ENCODE measurements at places on chromosomes 4 and X.

DNA sequence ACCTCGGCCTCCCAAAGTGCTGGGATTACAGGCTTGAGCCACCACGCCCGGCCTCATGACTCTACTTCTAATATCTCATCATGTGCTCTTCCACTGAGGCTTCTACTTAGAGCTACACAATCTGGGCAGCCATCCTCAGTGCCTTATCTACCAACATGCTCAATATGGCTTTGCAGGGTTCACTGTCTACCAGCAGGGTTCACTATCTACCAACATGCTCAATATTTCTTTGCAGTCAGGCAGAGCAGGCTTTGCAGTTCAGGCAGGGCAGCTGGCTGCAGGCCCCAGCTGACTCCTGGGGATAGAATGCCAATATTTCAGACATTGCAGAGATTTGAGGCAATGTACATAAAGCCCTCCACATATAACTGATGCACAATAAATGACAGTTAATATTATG lies 47.5 kb downstream of the PKD2 start:
- DNase-seq: no peak

DNA sequence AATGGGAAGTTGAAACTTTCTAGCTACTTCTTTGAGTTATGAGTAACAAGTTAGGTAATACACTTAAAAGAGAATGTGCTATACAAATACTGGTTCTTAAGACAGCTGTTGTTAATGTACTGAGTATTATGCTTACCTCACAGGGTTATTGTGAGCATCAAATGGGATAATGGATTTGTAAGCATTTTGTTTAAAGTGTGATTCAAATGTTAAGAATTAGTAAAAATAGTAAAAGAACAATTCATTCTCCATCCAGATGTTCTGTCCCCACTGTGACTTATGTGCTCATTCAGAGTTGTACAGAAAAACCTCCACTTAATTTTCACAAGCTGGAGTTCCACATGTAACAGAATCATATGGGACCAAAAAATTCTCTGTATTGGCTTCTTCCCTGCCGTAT lies 63.6 kb downstream of the AR start:
- DNase-seq: no peak

- DNase-seq: peak; percentile 47
These were observed 1.3 kb downstream of the PCDH7 start for GRCh38 chr4:30721185-30722091.

DNA sequence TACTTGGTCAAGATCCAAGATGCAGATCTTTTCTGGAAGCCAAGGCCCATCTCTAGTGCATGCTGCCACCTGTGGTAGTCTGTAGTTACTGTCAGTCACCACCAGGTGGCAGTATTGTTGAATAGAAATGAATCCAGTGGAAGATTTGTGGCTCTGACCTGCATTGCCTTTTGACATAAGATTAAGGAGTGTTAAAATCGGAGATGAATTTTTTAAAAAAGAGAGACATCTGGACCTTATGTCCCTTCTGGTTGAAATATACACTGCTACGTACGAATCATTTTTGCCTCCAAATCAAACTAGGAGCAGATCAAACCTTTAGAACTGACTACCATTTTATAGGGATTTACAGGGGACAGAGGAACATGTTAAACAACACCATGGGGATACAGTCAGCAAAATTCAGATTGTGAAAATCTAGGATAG lies 46.9 kb upstream of the RHOH start:
- DNase-seq: peak; percentile 58

DNA sequence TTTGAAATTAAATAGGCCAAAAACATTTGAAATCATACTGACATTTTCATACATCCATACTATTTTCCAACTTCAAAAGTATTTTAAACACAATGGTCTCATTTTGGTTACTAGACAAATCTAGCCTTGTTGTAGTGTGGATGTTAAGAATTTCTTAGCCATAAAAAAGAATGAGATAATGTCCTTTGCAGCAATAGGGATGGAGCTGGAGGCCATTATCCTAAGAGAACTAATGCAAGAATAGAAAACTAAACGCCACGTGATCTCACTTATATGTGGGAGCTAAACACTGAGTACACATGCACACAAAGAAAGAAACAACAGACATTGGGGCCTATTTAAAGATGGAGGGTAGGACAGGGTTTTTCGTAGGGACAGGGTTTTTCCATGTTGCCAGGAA lies 153.8 kb downstream of the CCSER1 start:
- no peak for DNase-seq

GRCh38 chr4:184896868-184897715 lies 71.3 kb upstream of the ACSL1 start:
- DNase-seq: no peak

GRCh38 chrX:10240918-10241317 lies 84.1 kb downstream of the CLCN4 start:
- DNase-seq: no peak

- no peak for DNase-seq
These were observed 94.0 kb upstream of the RBPJ start for GRCh38 chr4:26226629-26227376.

GRCh38 chr4:8862800-8863685 lies 8.6 kb downstream of the HMX1 start:
- DNase-seq: no peak

GRCh38 chr4:142169216-142169615 lies 532.8 kb downstream of the IL15 start:
- DNase-seq: no peak

DNA sequence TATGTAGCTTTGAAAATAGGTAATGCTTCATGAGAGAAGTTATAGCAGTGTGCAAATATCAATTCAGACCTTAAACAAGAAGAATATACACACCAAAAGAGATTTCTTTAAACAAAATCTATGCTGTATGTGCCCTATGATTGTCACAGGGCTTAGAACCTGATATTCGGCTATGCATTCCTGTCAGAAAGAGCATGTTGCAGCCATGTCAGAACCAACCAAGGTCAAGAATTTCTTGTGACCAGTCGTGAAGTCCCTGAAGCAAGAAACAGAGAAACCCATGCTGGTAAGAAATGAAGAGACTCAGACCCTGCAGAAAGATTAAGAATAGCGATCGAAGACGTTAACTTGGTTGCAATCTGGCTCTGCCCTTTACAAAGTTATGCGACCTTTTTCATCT lies 210.3 kb upstream of the SPIN4 start:
- no peak for DNase-seq

GRCh38 chr4:48653217-48654014 lies 126.7 kb downstream of the FRYL start:
- DNase-seq: no peak

DNA sequence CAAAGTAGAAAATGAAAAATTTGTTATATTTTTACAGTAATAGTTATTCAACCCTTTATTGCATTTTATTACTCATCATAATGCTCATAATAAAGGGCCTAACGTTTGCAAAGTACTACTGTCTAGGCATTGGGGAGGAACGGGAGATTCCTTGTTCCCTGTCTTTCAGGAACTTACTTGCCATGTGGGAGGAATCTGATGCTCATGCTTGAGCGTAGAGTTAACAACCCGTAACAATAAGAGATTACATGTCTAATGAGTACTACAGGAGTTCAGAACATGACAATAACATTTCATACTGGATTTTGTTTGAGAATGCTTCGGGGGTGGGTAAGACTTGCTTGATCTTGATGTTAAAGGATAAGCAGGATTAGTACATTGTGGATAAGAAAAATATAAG lies 2.9 kb downstream of the CCSER1 start:
- DNase-seq: no peak

- no peak for DNase-seq
These were observed 19.1 kb upstream of the ZXDA start for GRCh38 chrX:57929373-57929772.

DNA sequence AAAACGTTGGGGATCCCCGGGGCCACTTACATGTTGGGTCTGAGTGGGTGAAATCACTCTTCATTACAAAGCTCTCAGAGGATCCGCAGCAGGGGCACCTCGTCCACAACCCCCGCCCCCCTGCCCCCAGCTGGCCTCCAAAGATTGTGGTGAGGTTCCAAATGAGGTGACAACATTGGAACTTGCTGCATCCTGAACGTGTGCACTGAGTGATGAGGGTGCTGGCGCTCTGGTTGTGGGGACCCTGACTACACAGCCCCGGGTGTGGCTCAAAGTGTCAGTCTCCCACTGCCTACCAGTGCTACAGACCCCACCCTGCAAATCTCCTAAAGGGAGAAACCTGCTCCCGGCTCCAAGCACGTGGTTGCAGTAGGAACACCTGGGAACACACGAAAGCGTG lies 111.9 kb downstream of the PHKA2 start:
- DNase-seq: no peak

DNA sequence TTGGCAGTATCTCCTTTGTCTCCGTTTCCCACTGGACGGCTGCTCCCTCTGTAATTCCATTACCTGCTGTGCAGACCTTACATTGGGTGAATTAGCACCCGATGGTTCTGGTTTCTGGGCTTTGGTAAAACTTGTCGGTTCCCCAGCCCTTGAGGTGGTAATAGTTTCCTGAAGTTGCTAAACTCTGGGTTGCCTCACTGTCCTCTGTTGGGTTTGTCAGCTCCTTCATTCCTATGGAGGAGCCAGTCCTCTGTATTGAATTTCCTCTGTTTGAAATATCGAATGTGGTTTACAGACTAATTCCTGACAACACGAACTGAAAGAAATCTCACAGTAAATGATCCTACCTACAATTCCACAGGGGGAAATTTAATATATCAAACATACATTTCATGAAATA lies 591.3 kb upstream of the FTHL17 start:
- no peak for DNase-seq

GRCh38 chr4:21802406-21802805 lies 146.2 kb downstream of the KCNIP4 start:
- no peak for DNase-seq

DNA sequence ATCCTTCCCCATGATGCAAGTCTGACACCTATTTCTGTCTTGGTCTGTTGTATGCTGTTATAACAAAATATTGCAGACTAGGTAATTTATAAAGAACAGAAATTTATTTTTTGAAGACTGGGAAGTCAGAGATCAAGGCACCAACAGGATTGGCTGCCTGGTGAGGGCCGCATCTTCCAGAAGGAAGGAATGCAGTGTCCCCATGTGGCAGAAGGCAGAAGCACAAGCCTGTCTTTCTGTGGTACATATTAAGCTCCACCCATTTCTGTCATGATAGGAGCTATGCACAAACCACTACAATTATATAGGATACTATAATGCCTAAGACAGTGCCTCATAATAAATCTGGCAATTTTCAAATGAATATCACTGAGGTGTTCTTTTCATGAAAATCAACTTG lies 502.3 kb upstream of the DIAPH2 start:
- DNase-seq: no peak

DNA sequence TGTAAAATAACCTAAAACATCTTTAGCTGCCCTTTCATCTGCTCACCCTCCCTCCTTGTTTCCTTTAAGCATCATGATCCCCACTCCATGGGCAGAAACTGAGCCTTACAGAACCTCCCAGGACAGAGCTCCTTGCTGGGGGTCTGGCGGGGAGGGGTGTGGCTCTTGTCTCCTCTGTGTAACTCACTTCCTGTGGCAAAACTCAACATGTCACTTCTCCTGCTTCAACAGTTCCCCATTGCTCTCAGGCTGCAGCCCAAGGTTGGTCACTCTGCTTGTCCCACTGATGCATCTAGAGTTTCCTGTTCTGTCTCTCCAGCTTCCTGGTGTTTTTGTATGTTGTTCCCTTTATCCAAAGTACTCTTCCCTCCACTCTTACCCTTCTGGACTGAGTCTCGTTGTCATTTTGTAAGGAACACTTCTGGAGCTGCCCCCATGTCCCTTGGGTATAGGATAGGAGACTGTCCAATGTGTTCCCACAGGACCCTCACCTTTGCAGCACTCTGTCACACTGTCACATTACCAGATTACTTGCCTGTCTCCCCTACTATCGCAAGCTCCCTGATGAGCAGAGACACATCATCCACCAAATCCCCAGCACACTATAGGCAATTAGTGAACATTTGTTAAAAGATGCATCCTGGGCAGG lies 19.6 kb downstream of the TMEM31 start:
- DNase-seq: no peak

DNA sequence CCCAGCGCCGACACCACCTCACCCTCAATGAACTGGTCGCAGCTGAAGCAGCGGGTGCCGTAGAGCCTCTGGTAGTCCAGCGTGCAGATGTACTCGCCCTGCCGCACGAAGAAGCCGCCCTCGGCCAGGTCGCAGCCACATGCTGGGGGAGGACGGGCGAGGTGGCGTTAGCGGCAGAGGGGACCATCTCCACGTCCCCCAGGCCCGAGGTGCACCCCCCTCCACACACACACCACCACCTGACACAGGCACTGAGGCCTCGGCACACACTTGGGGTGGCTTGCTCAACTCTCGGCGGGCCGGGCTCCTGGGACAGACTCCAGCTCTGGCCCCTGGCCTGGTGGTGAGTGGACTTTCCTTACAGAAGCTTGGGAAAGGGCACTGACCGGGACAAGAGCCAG lies 61.5 kb downstream of the ABLIM2 start:
- DNase-seq: no peak

GRCh38 chr4:6909113-6909969 lies at the start of gene TBC1D14:
TBC1D14 (plus strand) TSS chr4:6909826; CDS start chr4:6923390, 13,564 bp downstream.
- DNase-seq: peak; percentile 87

GRCh38 chrX:86946569-86946968 lies 571.0 kb upstream of the KLHL4 start:
- peak; percentile 10 for DNase-seq

GRCh38 chr4:110970642-110971041 lies 347.8 kb upstream of the PITX2 start:
- DNase-seq: peak; percentile 35

DNA sequence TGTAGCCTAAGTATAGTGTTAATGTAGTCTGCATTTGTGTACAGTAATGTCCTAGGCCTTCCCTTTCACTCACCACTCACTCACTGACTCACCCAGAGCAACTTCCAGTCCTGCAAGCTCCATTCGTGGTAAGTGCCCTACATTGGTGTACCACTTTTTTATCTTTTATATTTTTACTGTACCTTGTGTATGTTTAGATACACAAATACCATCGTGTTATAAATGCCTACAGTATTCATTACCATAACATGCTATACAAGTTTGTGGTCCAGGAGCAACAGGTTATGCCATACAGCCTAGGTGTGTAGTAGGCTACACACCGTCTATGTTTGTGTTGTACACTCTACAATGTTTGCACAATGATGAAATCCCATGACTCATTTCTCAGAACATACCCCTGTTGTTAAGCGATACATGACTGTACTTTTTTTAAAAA lies 15.4 kb downstream of the TSPAN5 start:
- no peak for DNase-seq

- DNase-seq: no peak
These were observed 121.3 kb downstream of the GPR143 start for GRCh38 chrX:9644335-9644734.

GRCh38 chr4:152454398-152455011 lies 81.4 kb downstream of the FBXW7 start:
- no peak for DNase-seq

GRCh38 chr4:42348247-42348646 lies 49.0 kb upstream of the SHISA3 start:
- DNase-seq: no peak

DNA sequence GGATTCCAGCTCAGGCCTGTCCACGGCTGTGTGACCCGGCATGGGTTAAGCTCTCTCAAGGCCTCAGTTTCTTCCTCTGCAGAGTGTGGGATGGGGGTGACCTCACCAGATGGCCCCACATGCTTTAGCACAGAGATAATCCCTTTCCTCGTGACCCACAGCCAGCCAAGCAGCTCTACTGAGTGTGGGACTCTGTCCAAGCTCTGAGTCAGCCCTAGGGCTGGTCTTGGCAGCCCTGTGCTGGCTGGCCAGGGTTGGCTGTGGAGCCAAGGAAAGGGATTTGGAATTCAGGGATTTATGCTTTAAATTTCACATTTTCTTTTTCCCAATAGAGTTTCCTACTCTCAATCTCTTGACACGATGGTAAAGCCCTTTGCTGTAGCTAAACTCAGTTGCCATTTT lies 19.7 kb upstream of the SPON2 start:
- no peak for DNase-seq

- no peak for DNase-seq
These were observed 165.9 kb downstream of the IL15 start for GRCh38 chr4:141802333-141802732.
